Cortex of kidney (tissue), 1 donor: ENCODE measurements at places on chromosomes 3 and 15.

DNA sequence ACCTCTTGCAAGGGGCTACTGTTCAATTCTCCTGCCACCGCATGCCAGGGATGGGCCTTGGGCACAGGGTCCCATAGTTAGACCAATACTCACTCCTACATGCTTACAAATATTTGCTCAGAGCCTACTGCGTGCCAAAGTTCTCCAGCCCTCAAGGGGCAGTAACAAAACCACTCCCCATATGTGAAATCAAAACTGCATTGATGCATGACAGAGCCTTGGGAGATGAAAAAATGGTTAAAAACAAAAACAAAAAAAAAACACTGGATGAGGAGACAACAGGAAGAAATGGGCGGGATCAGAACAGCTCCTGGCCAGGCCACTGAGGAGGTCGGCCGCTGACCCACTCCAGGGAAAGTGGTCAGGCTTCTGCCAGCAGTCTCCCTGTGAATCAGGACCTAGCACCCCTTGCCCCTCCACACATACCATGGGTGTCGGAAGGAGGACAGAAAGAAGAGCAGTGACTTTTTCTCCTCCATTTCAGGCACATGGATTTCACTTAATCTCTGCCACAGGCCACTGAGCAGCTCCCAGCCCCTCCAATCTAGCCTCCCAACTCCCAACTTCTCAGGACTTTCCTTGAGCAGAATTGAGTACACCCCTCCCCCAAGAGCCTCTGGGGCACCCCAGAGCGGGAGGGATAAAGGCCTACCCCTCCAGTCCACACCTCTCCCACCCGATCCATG, 2.8 kb downstream of the PLXNB1 start:
- no peak for DNase-seq

DNA sequence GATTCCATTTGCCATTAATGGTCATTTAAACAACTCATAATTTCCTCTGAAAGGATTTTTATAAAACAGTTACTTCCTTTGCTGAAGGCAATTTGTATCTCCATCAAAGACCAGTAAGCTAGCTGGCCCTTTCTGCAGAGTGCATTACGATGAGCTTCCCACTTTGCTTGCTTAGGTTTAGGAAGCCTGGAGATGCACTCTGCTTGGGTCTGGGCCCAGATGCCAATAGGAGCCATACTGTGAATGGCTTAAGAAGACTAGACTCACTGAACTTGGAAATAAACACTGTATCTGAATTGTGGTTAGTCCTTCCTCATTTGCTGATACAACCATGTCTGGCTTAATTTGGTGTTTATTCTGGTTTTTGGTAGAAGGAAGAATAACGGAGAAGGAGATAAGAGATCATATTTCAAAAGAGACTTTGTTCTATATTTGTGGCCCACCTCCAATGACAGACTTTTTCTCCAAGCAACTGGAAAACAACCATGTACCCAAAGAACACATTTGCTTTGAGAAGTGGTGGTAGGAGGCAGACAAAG, 38.1 kb downstream of the OXNAD1 start:
- no peak for DNase-seq

GRCh38 chr15:56869573-56869972, 48.9 kb upstream of the TCF12 start:
- no peak for DNase-seq

DNA sequence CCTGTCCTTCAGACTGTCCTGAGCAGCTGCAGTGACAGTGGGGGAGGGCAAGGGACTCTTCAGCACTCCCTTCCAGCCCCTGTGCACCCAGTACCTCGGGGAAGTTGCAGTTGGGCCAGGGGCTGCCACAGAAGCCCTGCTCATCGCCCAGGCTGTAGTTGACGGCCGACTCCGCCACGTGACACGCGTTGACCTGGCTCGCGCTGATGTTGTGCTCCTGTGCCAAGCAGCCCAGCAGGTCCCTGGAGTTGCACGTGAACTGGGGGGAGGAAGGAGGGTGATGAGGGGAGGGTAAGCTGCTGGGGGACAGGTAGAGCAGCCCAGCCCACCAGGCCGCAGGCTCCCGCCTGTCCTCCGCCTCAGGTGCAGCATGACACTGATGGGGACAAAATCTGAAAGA, 101.2 kb downstream of the SEC22A start:
- no peak for DNase-seq

GRCh38 chr3:147216143-147216673, 190.1 kb downstream of the ZIC4 start:
- no peak for DNase-seq

GRCh38 chr3:66723231-66723630, 222.4 kb upstream of the LRIG1 start:
- no peak for DNase-seq

- no peak for DNase-seq
These were observed 1.3 kb downstream of the FSD2 start for GRCh38 chr15:82804575-82804949.

GRCh38 chr15:89090791-89091626, 2.8 kb downstream of the ABHD2 start:
- no peak for DNase-seq

DNA sequence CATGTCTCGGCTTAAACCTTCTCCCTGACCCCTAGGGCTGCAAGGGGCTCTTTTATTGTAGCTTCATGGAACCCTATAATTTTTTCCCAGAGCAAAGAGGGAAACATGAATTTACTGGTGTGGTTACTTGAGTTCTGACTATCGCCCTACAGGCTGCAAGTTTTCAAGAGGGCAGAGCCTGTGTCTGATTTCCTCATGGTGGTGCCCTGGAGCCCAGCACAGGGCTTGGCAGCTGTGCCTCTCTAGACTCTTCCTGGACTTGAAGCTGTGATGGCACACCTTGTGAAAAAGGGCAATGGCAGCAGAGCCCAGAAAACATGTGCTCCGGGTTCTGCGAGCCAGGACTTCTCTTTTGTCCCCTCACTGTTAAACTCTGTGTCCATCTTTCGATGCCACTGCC, 34.2 kb upstream of the TF start:
- DNase-seq: no peak

- no peak for DNase-seq
These were observed 79.7 kb downstream of the TMEM266 start for GRCh38 chr15:76139368-76140073.

DNA sequence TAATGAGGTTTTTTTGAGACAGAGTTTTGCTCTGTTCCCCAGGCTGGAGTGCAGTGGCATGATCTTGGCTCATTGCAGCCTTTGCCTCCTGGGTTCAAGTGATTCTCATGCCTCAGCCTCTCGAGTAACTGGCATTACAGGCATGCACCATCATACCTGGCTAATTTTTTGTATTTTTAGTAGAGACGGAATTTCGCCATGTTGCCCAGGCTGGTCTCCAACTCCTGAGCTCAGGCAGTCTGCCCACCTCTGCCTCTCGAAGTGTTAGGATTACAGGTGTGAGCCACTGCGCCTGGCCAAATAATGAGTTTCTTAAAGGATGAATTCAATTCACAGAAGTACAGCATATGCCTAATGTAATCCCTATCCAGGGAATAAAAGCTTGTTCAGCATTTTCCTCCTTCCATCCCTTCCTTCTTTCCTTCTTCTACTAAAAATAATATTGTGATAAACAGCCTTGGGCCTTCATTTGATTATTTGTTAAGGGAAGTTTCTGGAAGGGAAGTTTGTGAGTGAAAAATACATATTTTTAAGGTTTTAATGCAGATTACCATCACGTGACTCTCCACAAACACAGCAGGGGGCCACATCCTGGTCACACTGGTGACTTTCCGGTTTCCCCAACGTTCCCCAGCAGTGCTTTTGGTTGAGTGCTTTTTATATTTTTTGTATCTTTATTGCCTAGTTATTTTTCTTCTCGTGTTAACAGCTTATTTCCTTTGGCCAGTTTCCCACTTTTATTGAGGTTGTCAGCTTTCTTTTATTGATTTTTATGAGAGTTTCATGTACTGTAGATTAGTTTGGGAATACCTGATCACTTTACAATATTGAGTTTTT, 116.8 kb downstream of the USP13 start:
- DNase-seq: no peak

- no peak for DNase-seq
These were observed 60.2 kb upstream of the LCTL start for GRCh38 chr15:66625974-66626373.

GRCh38 chr3:102156426-102156825, 278.4 kb upstream of the ZPLD1 start:
- DNase-seq: no peak

DNA sequence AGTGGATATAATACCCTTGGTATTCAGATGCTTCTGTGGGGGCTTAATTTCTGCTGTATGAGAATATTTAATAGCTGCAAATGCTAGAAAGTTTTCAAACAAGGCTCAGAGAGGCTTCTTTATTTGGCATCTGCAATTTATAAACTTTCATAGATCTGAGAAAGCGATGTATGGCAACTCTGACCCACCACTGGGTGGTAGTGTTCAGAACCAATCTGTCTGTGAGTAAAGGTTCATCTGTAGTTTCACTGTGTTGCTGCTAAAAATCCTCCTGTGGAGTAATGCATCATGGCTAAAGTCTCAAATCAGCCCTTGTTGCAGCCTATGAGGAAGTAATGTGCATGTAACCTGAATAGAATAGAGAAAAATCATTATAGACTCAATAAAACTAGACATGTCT, 47.4 kb downstream of the CLSTN2 start:
- no peak for DNase-seq

GRCh38 chr3:194908972-194909371, 223.3 kb downstream of the FAM43A start:
- DNase-seq: no peak

- DNase-seq: no peak
These were observed 191.9 kb downstream of the STT3B start for GRCh38 chr3:31724651-31725050.
